ENCODE measurements at places on chromosomes 4 and X.

DNA sequence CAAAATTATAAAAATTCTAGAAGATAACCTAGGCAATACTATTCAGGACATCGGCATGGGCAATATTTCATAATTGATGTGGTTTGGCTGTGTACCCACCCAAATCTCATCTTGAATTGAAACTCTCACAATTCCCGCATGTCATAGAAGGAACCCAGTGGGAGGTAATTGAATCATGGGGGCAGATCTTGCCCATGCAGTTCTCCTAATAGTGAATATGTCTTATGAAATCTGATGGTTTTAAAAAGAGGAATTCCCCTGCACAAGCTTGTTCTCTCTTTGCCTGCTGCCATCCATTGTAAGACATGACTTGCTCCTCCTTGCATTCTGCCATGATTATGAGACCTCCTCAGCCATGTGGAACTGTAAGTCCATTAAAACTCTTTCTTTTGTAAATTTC, 77.7 kb downstream of the DDX60 start:
- DNase-seq = no peak

DNA sequence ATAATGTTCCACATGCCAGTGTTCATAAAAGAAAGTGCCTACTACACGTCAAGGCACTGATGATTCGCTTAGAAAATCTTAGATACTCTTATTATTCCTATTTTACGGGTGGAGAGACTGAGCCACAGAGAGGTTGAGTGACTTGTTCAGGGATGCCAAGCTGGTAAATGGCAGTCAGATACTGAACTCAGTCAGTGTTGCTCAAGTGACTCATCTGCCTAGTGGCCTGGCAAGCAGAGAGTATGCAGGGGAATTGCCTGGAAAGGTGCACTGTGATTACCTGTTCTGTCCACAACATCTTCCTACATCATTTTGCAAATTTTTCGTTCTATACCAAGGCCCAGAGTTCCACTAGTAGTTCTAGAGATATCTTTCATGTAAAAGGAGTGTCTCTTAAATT, 68.4 kb downstream of the RAPGEF2 start:
- no peak for DNase-seq

DNA sequence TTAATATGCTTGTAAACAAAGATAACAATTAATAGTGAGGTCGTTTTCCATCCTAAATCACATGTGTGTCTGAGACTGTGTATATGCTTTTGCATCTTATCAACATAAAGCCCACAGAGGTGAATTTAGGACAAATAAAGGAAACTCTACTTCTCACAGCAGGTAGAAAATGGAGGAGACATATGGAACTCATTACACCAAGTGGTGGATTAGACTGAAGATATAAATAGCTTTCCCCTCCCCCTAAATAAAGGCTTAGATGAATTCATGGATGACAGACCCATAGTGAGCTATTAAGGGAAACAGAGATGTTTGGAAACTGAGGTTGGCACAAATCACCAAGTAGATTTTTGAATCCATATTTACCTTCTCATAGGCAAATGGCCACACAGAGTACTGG, 79.7 kb downstream of the GRIA3 start:
- no peak for DNase-seq

DNA sequence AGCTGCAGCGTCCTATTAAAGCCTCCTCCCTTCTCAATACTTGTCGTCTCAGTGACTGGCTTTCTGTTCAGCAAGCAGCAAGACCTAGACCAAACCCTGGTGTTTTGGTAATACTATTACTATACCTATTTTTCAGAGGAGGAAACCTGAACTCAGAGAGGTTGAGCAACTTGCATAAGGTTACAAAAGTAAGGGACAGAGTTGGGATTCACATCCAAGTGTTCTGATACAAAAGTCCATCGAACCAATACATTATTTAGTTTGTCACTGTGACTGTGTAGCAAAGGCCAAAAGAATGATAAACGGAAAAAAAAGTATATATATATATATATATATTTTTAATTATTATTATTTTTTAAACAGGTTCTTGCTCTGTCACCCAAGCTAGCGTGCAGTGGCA, 29.9 kb upstream of the KLHL8 start:
- DNase-seq = no peak

- no peak for DNase-seq
Measured at GRCh38 chr4:3851881-3852280, 85.7 kb downstream of the ADRA2C start.

DNA sequence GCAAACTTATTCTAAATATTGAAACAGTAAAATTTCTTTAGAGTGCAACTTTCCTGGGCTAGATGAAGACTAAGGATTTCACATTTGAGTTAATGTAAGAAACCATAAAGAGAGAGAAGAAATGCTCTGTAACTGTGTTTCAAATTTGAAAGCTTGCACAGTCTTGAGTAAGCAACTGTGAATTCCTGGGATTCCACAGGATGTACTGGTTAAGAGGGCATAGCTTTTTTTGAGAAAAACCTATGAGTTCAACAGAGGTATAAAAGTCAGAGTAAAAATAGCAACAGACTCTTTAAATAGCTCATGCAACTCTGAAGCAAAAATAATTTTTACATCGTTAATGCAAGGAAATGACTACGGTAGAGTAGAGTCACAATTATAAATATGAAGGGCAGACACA, 25.5 kb downstream of the ZNF330 start:
- no peak for DNase-seq

DNA sequence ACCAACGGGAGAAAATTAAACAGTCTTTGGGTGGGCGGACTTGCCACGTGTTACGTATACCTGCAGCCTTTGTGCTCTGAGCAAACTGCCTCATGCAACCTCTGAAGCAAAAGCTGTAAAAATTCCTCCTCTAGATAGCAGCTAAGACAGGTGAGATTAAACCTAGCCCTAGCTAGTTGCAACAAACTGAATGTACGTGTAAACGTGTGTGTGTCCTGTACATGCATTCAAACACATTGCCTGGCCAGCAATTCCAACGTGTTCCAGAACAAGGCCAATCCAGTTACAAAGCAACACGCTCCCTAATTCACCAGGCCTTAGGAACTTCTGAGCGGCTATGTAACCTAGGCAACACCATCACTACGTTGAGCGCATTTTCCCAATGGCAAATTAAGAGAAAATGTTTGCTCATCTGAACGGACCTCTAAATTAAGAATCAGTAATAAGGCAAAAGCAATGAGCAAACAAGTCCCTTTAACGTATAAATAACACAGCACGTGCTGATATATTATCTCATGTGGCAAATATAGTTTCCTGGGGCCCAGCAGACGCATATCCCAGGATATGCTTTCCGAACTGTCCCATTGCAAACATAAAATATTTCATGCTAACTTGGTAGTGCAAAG, 792 bp downstream of the PPID start:
- DNase-seq = no peak

GRCh38 chr4:155889031-155889793, 14.3 kb upstream of the TDO2 start:
- DNase-seq = no peak

DNA sequence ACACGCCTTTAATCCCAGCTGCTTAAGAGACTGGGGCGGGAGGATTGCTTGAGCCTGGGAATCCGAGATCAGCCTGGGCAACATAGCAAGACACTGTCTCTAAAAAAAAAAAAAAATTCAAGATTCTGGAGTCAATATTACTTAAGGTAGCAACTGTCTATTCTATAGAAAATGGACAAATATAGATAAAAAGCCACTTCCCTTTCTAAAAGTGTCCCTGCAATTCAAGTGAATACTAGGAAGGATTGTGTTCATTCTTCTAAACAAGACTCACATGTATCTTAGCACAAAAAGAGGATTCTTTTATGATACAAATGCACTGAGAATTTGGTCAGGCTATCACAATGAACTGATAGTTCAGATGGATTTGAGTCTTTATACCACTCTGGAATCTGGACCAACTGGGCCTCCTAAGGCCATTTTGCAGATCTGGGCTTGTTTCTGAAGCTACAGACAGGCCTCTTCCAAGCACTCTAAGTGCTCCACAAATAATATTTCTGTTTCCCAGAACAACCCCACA, 7.0 kb downstream of the PKD2 start:
- no peak for DNase-seq

DNA sequence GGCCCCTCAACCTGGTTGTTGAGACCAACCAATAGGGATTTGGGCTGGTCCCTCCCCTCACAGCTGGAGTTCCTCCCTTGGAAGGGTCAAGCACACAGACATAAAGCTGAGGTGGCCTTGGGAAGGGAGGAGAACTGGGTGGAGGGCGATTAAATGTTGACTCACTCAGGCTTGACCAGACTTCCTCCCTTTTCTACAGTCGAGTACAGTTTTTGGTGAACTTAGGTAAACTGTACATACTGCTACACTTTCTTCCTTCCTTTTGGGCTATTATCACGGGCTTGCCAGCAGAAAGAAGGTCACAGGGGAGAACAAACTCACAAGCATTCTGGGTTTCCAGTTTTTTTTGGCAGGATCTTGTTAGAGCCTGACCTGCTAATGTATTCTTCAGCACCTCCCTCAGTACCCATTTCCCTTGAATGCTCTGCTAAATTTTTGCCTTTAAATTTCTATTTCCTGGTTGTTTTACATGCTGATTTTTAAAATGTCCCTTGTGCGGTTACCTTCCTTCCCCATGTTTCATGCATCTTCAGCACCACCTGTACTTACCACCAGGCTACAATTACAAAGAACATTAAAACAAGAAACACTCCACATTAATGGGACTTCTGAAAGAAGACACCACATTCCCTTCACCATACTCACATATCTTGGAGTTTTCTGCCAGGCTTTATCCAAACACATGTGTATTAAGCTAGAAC, 135.2 kb upstream of the RASGEF1B start:
- no peak for DNase-seq

GRCh38 chr4:137866671-137867070, 334.4 kb upstream of the PCDH18 start:
- no peak for DNase-seq

- no peak for DNase-seq
Measured at GRCh38 chr4:106493086-106493485, 124.5 kb upstream of the GIMD1 start.

DNA sequence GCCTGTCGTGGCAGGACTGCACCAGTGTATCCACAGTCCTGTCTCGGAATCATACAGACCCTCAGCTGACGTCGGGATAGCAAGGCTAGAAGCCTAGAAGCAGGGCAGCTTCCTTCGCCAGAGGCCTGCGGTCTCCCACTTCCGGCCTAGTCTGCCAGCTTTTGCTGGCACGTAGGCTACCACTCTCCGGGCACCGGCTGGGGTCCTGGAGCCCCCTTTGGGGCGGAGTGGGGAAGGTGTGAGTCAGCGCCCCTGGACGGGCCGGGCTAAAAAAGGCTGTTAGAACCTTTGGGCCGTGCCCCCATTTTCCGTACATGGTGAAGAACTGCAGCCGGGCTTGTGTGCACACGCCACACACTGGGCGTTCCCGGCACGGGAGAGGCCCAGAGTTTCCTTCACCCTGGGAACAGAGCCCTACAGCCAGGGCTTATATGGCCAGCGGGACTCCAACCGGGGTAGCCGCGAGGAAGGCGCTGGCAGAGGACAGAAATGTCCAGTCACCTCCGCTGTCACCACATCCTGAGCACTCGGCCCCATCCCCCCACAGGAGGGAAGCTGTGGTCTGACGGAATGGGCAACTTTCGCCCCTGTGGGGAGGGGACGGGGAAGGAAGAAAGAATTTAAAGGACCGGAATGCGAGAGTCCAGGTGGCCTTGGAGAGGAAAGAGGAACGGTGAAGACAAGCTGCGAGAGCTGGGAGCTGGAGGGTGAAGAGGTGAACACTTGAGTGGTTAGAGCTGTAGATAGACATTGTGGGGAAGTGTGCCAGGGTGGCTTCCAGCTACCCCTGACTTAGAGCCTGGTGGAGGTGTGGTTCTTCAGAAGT, 4.6 kb downstream of the MAGIX start:
- peak; percentile 36 for DNase-seq

DNA sequence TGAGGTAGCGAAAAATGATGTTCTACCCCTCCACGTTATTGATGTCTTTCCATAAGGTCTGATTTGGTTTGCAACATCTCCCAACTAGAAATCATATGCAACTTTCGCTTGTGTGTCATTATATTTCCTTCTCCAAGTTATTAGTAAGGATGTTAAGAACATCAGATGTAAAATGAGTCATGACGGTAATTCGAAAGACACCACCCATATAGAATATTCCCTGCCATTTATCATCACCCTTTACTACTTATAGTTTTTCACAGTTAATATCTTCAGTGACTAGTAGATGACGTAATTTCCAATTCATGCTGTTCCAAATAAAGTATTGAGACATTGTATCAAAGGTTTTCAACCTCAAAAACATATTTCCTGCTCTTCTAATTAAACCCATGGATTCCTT, 146.7 kb upstream of the MAP3K15 start:
- DNase-seq = no peak

DNA sequence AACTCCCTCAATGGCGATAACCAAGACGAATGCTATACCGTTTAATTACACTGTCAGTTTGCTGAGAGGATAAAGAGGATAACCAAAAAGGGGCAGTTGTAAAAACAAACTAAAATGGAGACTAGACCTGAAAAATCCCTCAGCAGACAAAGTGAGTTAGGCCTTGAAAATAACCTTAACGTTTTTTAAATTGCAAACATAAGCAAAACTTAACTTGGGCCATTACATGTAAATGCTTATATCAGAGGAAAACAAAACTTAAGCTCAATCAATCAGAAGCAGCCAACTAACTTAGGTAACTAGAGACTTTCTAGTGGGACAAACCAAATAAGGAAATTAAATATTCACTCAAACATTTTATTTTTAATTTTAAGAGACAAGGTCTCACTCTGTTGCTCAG, 17.0 kb upstream of the TAPT1 start:
- no peak for DNase-seq

DNA sequence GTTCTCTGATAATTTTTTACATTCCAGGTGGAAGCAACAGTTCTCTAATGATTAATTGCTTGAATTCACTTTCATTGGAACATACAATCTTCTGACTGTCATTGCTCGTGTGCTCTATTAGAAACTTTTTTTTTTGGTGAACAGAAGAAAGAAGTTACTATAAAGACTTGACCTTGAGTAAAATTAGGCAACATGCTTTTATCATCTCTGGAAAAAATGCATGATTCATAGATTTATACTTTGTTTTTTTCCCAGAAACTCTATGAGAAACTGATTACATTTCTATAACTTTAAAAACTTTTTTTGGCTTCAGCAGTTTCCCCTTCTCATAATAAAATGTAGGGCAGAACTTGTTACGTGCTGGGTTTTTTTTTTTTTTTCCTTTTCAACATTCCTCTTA, 167.6 kb downstream of the ARHGAP10 start:
- no peak for DNase-seq

Data from stimulated activated CD8-positive, alpha-beta memory T cell treated with anti-CD3 and anti-CD28 coated beads, Interleukin-4, amount 100 ng/mL, for 1 hour (primary cell).